H4 (cell line): ENCODE measurements at places on chromosomes 3 and 15.

GRCh38 chr3:26932752-26933151 is 310.2 kb downstream of the LRRC3B start:
- DNase-seq, result no peak

GRCh38 chr15:43534897-43535296 is 17.5 kb downstream of the MAP1A start:
- DNase-seq, result no peak

DNA sequence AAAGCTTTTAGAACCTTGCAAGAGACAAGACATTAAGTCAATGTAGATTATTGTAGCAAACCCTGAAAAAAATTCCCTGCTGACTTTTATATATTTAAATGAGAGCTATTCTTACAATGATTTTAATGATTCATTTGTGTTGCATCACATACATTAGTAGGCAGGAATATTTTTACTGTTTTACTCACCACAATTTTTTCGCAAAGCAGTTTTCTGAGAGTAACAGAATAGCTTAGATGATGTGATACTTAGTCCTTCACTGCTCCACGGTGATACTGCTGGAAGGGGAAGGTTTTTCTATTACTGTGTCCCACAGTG is 43.9 kb upstream of the CLRN1 start:
- DNase-seq, result no peak

DNA sequence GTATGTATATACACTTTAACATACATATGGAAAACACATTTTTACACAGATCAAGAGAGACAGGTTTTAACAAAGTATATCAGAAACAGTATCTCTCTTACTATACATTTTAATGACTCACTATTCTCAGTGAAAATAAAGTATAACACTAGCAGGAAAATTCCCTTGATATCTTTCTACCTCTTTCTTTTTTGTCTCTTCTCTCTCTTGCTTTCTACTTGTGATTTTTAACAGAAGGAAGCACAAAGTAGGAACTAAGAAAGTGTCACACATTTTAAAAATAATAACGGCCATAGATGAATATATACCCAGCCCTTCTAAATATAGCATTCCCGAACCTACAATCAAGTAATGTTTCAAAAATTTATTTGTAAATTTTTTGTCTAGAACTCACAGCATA is 4.8 kb downstream of the DENND4A start:
- DNase-seq, result no peak

DNA sequence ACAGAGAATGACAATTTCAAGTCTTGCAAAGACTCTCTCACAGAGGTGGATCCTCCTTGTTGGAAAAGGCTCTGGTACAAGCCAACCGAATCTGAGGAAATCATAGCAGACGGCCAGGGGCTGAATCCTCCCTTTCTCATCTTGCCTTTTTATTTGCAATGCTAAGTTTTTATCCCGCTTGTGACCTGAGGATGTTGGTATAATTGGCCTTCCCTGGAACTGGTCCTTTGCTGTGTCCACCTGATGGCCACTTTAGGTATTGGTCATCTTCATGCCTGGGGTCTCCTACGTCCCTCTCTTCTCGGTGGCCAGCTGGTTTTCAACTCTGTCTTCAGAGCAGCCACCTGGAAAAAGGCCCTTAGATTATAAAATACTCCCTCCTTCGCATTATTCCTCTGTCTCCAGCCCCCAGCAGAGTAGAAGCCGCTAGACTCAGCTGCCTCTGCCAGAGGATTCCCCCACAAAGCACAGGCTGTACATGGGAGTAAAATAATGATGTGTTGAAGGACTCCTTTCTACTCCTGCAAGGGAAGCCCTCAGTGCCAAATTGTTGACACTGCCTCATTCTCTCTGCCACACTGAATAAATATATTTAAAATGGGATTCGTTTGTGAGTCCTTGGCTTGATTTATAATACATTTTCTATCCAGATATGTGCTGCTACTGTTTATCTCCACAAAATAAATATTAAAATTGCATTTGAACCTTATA is 208.9 kb upstream of the CFAP20DC start:
- no peak for DNase-seq
